Kidney epithelial cell (primary cell): ENCODE measurements at places on chromosomes 12 and 14. TPM values are rescaled to one million over a fixed set of nuclear protein-coding genes. Genes with fewer than 3 reads are reported as not detected.

The TOMM20L gene
- total RNA-seq, result not detected in 2 replicates

DNA sequence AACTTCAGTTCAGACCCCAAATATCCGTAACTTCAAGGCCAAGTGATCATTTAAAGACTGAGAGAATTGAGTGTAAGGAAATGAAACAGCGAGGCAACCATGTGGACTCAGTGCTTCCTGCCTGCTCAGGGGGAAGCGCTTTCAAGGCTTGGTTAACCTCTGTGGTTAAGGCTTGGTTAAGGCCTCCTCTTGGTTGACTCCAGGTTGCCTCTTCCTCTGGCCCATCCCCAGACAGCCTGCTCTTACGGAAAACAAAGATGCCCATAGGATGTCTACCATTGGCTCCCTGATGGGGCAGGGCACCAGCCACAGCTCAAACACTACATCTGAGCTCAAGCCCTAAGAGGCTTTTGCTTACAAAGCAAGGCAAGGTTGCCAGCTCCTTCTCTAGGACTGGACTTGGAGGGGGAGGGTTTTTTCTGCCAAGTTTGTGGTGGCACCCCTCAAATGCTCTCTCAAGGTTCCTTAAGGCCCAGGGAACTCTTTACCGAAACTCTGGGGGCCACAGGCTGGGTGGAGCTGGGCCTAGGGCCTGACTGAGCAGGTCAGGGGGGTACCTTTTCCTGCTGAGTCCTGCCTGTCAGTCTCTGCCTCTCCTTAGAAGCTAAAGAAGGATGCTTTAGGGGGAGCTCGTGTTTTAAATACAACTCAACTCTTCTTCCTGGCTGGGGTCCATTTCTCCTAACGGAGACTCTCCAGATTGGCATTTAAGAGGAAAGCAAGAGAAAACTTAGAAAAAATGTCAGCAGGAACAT, 13.7 kb downstream of the COL2A1 start:
- no peak for DNase-seq

The SLC41A2 gene
- 26.3 and 50.0 TPM in 2 replicates for total RNA-seq

GRCh38 chr14:30864934-30865333, 9.4 kb upstream of the COCH start:
- DNase-seq, result no peak

The AMHR2 gene
- not detected in 2 replicates for total RNA-seq

The RD3L gene
- total RNA-seq, result not detected in 2 replicates

The FAM90A1 gene
- total RNA-seq, result 0.63 and 1.1 TPM in 2 replicates

DNA sequence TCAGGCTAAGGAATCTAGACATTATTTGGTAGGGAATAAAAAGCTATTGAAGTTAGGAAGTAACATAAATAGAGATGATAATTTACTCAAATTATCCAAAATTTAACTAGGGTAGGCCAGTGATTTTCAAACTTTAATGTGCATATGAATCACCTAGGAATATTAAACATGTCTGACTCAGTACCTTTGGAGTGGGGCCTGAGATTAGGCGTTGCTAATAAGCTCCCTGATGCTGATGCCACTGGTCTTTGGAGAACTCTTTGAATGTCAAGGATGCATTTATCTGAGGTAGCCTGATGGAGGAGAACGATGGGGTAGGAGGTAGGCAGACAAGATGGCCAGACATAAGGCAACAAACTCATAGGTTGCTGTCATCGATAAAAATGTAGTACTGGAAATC, 33.2 kb downstream of the EFCAB11 start:
- no peak for DNase-seq

DNA sequence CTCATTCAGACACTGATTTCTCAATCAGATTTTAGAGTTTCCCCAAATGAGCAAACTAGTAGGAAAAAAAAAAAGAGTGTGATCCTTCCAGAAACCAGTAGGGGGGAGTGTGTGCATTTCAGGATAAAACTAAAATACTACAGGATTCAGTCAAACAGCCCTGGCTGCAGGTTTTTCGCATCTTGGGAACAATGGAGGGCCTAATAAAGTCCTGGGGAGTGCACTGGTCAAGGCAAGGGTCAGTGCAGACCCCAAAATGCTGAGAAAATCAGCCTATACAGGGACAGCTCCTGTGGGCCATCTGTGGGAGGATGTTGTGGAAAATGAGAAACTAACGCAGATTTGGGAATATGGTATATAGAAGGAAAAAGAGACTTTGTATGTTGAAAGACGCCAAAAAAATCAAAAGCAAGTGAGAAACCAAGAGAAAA, 22.2 kb upstream of the ABCD4 start:
- no peak for DNase-seq

- peak; percentile 73 for DNase-seq
Measured at GRCh38 chr12:46664761-46665287, 161.0 kb downstream of the SLC38A4 start.

GRCh38 chr14:37330910-37331309, 133.2 kb downstream of the MIPOL1 start:
- no peak for DNase-seq

The HOXC12 gene
- total RNA-seq, result not detected in 2 replicates

GRCh38 chr12:47840571-47840970, 20.9 kb upstream of the HDAC7 start:
- DNase-seq, result no peak
